ENCODE measurements at places on chromosomes 2 and 18.
A peak's percentile ranks its signal among the peaks of the same experiment; 100 is the strongest.

DNA sequence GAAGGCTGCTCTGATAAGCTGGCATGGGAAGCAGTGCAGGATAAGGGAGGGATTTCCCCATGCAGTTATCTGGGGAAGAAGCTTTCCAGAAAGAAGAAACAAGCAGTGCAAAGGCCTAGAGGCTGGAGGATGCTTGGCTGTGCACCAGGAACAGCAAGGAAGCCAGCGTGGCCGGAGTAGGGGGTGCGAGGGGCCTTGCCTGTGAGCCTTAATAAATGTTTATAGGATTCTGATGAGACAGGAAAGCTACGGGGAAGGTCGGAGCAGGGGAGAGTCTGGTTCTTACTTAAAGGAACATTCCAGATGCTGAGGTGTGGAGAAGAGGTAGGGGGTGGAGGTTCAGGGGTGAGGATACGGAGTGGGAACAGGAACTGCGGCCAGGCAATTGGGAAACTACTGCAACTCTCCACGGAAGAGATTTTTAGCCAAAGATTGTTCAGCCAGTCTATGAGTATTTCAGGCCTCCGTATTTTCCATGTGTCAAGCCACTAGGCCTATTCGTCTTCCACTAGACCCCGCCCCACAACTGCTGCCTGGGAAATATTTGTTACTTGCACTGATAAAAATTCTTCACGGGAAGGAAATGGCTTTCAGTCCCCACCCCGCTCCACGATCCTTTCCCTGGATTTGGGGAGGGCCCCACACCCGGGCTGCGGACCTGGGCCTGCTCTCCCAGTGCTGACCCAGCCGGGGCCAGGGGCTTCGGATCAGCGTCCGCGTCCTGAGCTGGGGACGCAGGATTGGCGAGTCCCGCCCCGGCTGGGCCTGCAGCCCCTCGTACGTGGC lies 516 bp downstream of the EIF2AK2 start:
- peak; percentile 68 for DNase-seq

DNA sequence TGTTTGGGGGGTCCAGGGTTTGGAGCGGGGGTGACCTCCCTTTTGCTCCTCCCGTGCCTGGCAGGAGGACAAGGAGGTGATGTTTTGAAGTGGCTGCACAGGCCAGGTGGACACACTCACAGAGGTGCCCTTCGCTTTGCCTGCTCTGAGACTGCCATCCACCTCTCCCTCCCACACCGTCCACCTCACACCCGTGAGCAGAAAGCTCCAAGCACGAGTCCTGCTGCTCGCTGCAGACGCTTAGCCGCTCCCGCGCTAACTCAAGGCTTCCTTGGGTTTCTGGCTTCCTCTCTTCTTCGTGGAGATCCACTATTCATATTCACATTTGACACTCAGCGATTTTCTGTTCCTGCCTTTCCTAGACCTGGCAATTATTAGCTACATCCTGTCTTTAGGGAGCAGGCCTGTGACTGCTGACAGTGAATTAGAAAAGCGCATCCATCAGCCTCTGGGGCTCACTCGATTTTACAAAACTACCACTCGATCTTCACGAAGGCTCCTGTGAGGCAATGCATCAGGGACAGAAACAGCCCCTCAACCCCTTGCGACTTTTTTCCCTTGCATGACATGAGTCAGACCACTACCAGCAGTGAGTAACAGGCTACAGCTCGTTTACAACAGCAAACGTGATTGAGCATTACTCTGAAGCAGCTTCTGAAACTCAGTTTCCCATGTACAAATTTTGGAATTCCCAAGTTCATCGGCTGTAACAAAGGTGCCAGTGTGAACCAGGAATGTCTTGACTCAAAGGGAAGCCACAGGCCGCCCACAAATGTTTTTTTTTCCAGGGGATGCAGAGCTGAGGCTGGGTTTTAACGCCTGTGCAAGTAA lies 238.7 kb upstream of the SOX11 start:
- DNase-seq = no peak

DNA sequence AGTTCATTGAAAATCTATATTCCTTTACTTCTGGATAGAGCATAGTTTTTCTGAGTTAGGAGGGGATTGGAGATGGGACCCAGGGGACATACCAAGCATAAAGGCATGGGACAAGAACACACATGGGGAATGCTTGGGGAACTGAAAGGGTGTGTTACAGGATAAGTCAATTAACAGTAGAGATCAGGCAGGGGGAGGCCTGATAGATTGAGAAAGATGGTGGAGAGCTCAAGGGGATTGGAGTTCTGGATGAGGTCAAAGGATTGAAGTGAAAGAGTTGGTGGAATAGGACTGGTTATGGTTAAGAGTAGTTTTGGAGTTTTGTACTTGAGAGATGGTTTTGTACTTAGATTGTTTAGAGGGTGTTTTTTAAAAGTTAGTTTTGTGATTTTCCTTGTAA lies 16.1 kb downstream of the ACSL3 start:
- no peak for DNase-seq

DNA sequence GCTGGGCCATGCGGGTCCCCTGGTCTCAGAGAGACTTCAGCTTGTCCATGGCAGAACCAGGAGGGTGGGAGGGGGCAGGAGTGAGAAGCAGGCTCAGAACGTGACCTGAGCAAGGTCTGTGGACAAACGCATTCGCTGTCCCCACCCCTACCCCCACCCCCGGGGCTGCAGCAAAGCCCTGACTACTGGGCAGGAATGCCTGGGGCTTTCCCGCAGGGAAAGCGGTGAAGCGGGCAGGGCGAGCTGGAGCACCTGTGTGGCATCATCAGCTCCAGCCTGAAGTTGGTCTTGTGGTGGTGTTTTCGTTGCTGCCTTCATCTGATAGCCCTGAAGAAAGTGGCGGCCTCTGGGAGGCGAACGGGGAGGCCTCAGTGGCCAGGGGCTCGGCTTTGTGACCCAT lies 26.1 kb upstream of the ALKAL2 start:
- no peak for DNase-seq

- no peak for DNase-seq
These were observed 468.2 kb downstream of the EPHA4 start for GRCh38 chr2:221103930-221104329.

GRCh38 chr2:209476367-209477208 lies 52.7 kb downstream of the MAP2 start:
- no peak for DNase-seq

- no peak for DNase-seq
These were observed 12.2 kb upstream of the SOCS6 start for GRCh38 chr18:70276416-70277191.

GRCh38 chr18:76498064-76498463 lies 3.0 kb upstream of the ZNF516 start:
- no peak for DNase-seq

- no peak for DNase-seq
These were observed 7.5 kb upstream of the BCL11A start for GRCh38 chr2:60560734-60561644.

- DNase-seq = no peak
These were observed 26.3 kb downstream of the DHRS9 start for GRCh38 chr2:169095621-169096105.

DNA sequence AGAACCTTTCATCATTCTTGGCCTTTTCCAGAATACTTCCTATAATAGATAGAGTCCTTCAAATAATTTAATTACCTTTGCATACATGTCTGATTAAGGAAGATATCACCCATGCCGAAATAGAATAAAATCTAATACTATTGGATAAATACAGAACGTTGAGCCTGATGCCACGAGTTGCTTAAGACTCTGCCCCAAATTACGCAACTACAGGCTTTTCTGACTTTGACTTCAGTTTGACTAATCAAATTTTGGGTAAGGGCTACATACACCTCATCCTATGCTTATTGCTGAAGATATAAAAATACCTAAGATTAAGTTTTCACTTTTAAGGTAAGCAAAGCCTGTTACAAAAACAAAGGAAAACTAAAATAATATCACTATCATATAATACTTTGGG lies 1065.1 kb upstream of the NRXN1 start:
- DNase-seq = no peak

GRCh38 chr2:143649226-143649740 lies 520.1 kb downstream of the ARHGAP15 start:
- no peak for DNase-seq

DNA sequence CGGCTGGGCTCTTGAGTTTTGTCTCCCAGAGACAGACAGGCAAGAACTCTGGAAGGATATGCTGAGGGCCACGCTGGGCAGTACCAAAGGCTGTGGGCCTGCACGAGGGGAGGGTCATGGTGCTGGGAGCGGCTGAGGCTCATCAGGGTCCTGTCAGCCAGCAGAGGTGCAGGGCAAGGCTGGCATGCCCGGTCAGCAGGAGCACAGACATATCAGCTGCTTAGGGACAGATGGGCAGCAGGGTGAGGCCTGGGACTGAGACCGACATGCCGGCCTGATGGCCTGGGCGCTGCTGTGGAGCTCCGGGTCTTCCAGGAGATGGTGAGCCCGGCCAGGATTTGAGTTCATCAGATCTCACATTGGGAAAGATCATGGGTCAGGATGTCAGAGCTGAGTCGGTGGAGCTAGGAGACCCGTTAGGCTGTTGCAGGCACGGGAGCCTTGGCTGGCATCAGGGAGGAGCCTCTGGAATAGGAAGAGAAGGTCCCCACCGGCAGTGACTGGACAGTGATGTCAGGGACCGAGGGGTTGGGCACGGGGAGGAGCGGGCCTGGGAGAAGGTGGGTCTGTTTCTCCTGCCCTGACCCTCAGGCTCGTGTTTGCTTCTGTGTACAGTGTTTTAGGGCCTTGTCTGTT lies 18.8 kb downstream of the CNDP2 start:
- no peak for DNase-seq

DNA sequence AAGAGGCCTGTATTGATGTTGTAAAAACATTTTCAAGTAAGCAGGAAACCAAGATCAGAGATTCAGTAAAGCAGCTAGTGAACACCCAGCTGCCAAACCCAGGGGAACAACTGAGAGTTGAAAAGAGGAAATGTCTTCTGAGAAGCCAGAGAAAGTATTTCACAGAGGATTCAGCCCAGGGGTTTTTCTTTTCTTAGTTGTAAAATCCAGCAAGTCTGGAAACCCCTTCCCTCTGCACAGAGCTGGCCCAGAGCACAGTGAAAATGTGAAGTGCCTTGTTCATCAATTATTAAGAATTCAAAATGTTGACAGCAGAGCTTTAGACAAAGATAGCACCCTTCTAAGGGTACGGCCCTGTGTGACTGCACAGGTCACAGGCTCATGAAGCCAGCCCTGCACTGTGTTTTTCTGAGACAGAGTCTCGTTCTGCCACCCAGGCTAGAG lies 28.4 kb downstream of the AFF3 start:
- no peak for DNase-seq

DNA sequence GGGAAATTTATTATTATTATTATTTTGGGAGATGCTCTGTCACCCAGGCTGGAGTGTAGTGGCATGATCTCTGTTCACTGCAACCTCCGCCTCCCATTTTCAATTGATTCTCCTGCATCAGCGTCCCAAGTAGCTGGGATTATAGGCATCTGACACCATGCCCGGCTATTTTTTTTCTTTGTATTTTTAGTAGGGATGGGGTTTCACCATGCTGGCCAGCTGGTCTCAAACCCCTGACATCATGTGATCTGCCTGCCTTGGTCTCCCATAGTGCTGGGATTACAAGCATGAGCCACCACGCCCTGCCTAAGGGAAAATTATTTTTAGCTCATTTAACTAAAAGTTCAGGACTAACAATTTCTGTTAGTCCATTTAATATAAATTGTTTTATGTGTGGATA lies 109.2 kb upstream of the SESTD1 start:
- no peak for DNase-seq

GRCh38 chr2:163563336-163563735 lies 172.5 kb downstream of the FIGN start:
- no peak for DNase-seq

GRCh38 chr2:238919307-238919706 lies 71.4 kb downstream of the TWIST2 start:
- DNase-seq = no peak

DNA sequence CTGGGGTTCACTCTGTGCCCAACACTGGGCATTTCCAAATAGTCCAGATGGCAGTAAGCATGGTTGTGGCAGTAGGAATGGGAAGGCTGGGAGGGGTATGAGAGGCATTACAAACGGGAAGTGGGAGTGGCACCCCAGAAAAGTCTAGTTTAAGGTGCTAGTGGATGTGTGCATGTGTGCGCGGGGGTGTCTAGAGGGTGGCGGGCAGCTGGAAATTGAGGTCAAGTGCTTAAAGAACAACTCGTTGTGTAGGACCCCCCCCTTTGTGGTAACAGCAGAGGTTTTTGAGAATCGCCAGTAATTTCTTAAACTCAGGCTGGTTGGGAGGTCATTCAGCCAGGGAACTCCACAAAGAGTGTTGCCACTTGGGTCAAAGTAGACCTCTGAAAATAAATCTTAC lies 69.9 kb downstream of the RHBDD1 start:
- DNase-seq = no peak

- DNase-seq = no peak
These were observed 522.3 kb downstream of the SOX11 start for GRCh38 chr2:6214471-6214870.

All from bone marrow (tissue), 2 donors.